ENCODE measurements at places on chromosomes 1 and 21.

DNA sequence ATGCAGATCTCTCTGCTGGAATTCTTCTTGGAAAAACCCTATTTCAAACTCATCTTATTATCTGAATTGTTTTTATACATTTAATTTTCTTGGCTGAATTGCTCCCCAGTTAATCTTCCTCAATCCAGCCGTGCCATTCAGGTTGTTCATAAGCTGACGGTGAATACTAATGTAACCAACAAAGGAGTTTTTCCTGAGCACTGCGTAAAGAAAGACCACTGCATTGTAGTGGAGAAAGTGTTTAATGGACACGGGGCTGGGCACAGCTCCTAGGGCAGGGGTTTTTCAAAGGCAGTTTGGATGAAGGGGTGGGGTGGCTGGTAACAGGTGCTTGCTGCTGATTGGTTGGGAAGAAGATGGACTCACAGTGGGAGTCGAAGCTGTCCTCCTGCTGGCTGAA lies 820.3 kb downstream of the ADGRL2 start:
- no peak for DNase-seq

GRCh38 chr1:153881751-153882150 lies 41.0 kb downstream of the GATAD2B start:
- DNase-seq, result no peak

- no peak for DNase-seq
Observed at GRCh38 chr1:21652937-21653743, 16.0 kb downstream of the RAP1GAP start.

- DNase-seq, result no peak
Observed at GRCh38 chr1:150012611-150013010, 2.1 kb upstream of the OTUD7B start.

GRCh38 chr1:3034728-3035562 lies 13.7 kb downstream of the ACTRT2 start:
- DNase-seq, result no peak

DNA sequence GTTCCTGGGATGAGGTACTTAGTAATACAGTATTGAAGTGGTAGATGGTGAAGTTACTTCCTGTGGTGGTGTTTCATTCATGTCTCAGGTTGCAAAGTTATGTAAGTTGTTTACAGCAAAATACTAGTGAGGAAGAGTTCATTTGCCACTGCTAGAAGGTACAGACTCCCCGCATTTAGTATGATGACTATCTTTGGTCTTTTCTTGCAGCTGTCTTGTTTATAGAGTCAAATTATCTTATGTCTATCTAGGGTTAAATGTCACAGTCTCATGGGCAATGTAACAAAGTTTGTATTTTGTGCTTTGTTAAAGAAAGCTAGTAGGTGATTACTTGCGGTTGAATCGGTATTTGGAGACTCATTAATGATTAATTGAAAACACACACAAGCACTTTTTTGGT lies 50.2 kb downstream of the LRRC8D start:
- DNase-seq, result no peak

GRCh38 chr21:42846221-42846620 lies 33.1 kb downstream of the WDR4 start:
- DNase-seq, result no peak

- no peak for DNase-seq
Observed at GRCh38 chr21:38910390-38911067, 104.8 kb downstream of the ETS2 start.

DNA sequence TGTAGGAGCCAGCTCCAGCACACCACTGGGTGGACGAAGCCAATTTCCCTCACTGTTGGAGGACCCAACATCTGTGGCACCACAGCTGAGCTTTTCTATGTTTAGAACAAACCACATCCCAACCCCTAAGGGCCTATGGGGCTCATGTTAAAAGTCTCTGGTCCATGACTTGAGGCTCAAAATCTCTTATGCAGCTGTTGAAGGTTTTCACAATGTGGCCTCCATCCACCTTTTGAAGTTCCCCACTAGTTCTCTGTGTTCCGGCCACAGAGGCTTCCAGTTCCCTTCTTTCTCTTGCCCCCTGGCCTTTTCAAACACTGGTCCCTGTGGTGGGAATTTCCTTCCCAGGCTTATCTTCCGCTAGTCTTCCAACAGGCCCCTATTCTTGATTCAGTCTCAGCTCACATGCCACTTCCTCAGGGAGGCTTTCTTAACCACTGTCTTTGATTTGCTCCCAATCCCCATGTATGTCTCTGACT lies 3.9 kb upstream of the IFNLR1 start:
- DNase-seq, result no peak

DNA sequence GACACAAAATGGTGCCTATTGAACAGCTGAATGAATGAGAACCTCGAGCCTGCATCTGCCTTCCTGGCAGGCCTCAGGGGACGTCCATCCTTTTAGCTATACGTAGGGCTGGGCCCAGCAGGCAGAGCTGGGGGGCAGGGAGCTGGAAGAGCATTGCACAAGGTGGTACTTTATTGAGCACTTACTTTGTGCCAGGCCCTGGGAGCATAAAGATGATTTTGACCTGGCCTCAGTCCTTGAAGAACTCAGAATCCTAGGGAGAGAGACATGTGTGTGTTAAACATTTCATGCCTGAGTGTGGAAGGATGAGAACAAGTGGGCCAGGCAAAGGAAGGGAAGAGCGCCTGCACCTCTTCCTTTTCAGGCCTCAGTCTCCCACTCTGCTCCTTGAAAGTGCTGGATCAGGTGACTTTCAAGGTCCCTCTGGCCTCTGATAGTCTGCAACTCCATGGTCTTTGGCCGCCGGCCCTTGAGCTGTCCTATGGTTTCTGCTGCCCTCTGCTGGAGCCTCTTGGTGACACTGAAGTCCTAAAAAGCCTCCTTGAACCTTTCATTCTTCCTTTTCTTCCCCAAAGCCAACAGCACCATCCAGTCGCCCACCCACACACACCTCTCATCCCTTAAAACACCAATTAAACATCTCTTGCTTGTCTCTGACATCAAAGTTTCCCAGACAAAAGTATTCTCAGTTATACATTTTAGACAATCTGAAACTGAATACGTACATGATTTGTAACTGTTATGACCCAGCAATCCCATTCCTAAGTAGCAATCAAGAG lies 3.5 kb upstream of the PEAR1 start:
- no peak for DNase-seq

- no peak for DNase-seq
Observed at GRCh38 chr1:229756666-229757065, 130.6 kb downstream of the URB2 start.

DNA sequence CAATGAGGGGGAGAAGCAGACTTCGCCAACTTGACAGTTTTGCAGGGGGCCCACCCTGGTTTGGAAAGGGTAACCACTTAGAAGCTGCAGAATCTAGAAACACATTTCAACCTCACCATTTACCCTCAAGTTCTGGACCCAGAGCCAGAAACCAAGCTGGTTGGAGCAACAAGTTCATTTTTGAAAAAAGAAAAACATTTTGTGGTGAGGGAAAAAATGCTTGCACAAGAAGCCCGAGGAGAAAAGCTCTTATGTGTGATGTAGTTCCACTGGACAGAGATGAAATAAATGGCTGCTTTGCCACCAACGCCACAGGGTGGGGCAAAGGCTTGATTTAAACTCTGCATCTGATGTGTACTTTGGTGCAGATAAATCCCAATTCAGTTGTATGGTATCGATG lies 10.6 kb upstream of the NGF start:
- DNase-seq, result no peak

- no peak for DNase-seq
Observed at GRCh38 chr1:215872658-215873057, 305.6 kb downstream of the KCTD3 start.

- DNase-seq, result no peak
Observed at GRCh38 chr1:90512441-90512840, 204.7 kb downstream of the BARHL2 start.

DNA sequence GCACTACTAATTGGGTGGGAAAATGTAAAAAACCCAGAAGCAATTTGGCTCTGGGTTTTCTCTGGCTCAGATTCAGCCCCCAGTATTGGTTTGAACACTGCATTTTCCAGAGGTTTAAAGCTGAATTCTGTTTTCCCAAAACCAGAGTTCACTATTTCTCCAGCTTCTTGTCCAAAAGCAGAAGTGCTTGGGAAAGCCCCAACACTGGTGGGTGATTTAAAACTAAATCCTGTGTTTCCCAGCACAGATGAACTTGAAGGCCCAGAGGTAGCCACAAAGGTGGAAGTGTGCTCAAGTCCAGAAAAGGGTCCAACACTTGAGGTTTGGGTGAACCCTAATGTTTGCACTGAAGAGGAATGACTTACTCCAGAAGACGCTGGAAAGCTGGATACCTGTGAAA lies 678 bp downstream of the MCM3AP start:
- DNase-seq, result no peak

DNA sequence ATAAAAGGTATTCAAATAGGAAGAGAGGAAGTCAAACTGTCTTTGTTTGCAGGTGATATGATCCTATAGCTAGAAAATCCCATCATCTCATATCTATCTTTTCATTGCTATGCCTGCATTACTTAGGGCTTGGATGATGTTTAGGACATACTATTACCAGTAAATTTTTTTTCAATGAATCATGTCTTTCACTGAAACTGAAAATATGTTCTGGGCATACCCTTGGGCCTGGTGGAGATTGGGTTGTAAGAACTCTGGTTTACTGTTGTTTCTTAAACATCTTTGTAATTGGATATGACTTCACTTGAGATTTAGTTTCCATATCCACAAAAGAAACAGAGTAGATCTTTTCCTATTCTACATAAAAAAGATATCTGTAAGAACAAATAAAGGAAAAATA lies 502.2 kb upstream of the PRMT6 start:
- no peak for DNase-seq

- DNase-seq, result no peak
Observed at GRCh38 chr1:207076181-207076955, 12.3 kb upstream of the C4BPB start.

GRCh38 chr1:156970017-156970416 lies 49.6 kb downstream of the LRRC71 start:
- DNase-seq, result no peak

DNA sequence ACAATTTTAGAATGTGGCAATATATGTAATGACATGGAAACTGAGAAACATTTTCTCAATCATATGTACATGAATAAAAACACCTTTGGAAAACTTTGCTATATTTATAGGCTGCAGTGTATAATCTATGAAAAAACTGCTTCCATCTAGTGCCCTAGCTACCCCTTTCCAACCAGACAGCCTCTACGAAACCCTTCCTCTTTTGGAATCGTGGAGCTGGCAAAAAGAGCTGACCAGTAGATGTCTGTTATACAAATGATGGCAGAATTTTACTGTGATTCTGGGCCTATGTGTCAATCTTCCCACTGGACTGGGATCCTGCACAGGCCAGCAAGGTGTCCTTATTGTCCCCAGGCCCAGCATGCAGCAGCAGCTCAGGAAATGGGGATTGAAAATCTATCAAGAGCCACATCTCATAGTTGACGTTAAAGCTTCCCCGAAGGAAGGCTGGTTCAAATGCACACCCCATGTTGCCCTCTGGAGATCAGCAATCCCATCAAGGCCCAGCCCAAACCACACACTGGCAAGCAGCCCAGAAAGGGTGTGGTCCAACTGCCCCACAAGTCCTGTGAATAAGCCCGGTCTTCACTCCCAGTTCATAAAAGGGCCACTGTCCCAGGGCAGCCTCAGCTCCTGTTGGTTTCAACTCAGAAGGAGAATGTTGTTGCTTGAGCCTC lies 8.8 kb upstream of the FAM20B start:
- peak; percentile 19 for DNase-seq

DNA sequence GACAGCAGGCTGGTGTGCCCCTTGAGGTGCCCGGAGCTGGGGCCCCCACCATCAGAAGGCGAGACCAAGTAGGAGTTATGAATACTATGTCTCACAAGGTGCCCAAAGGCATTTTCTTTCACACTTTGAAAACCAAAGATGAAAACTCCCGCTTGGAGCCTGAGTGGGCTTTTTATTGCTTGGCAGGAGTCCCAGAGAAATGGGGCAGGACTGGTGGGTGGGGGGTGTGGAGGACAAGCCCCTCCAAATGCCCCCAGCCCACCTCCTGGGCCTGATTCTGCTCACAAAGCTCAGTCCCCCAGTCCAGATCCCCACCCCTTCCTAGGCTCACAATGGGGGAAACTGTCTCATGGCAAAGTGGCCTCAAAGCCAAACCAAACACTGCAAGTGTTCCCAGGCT lies 227.9 kb downstream of the TRABD2B start:
- no peak for DNase-seq

DNA sequence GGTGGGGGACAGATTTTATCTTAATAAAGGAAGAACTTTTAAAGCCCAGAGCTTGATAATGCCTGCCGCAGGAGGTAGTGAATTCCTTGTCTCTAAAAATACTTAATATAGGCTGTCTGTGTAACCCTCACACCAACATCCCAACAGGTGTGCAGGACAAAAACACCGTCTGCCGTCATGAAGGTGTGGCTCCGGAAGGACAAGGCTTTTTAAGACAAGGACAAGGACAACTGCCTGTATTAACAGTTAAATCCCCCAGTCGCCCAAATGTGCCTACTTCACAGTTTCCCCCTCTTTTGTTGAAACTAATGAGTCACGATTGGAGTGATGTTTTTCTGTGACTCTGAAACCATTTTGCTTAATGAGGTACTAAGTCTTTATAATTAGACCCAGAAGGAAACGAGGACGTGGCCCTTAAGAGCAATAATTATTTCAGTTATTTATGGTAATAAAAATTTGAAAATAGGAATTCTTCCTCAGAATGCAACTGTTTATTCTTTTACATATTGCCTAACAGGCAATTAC lies 27.3 kb upstream of the SPATA6 start:
- no peak for DNase-seq

GRCh38 chr1:203100516-203100869 lies 14.7 kb upstream of the MYOG start:
- no peak for DNase-seq

DNA sequence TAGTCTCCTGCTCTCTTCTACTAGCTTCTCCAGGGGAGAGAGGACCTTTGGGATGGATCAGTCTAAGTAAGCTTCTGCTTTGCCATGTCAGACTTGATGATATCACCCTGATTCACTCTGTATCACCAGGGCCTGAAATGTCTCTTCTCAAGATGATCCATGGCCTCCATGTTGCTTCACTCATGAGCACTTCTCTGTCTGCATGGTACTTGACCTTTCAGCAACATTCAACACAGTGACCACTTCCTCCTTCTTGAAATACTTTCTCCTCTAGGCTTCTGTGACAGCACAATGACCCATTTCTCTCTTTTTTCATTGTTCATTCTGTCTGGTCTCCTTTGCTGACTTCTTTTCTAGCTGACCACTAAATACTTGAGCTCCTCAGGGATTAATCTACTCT lies 35.3 kb upstream of the NGF start:
- DNase-seq, result no peak
